ENCODE measurements at places on chromosomes 7 and 10. TPM values are rescaled to one million over a fixed set of nuclear protein-coding genes. Genes with fewer than 3 reads are reported as not detected.
A peak's percentile ranks its signal among the peaks of the same experiment; 100 is the strongest.

- DNase-seq: no peak
Observed at GRCh38 chr10:96991313-96991841, 159.3 kb downstream of the LCOR start.

Gene XPNPEP1
- total RNA-seq: 55.8 TPM

GRCh38 chr10:130772676-130773075 is 538.8 kb downstream of the TCERG1L start:
- no peak for DNase-seq

GRCh38 chr10:11046776-11047160 is 29.1 kb downstream of the CELF2 start:
- no peak for DNase-seq

DNA sequence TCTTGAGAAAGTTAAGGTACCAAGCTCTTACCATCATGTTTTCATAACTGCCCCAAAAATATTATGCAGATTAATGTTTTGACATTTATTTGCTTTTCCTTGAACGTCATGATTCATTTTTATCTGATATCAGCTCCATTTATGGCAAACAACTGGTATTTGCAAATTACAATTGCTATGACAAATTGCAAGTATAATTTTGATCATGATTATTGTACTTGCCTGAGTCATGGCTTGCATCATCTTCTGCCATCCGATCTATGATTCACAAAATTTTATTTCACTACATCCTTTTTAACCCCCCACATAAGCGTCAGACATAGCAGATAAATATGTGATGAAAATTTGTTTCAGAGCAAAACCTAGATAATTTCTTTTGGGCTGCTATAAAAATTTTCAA is 155.0 kb downstream of the STK31 start:
- DNase-seq: no peak

- no peak for DNase-seq
Observed at GRCh38 chr10:70053841-70054288, 1.2 kb downstream of the MACROH2A2 start.

GRCh38 chr10:49107111-49107886 is 8.0 kb downstream of the VSTM4 start:
- peak; percentile 51 for DNase-seq

- DNase-seq: peak; percentile 27
Observed at GRCh38 chr7:131188367-131189339, 139.0 kb upstream of the MKLN1 start.

Gene GIMAP7
- 45.0 TPM for total RNA-seq

DNA sequence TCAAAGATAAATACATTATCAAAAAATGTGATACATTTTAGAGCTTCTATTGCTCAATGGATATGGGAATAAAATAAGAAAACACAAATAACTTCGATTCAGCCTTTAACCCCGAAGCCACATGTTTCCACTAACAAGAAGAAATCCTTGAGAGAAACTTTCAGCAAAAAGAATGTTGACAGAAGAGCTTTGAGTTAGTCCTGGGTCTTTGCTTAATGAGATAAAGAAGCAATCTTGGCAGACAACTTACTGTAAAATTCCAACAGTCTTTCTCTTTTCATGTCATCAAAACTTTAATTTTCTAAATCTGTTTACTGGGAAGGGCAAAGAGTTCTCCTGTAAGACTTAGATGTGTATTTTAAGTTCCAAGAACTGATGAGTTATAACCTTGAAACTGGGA is 810.2 kb downstream of the CNTNAP2 start:
- no peak for DNase-seq

- DNase-seq: no peak
Observed at GRCh38 chr10:88081457-88082054, 218.1 kb downstream of the PTEN start.

Gene TMEM229A
- not detected for total RNA-seq

DNA sequence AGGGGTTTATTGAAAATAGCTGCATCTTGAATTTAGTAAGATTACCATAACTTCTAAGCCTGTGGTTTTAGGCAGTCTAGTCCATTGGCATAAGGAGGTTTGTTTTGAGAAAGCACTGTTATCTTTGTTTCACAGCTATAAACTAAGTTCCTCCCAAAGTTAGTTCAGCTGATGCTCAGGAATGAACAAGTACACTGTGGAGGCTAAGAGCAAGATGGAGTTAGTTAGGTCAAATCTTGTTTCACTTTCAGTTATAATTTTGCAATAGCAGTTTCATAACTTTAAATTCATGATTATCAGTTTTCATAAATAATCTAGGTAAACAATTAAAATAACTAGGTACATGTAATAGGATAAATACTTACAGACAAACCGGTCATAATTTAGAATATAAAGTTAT is 15.4 kb downstream of the SEC61G start:
- no peak for DNase-seq

GRCh38 chr10:124362568-124362967 is 56.2 kb downstream of the OAT start:
- no peak for DNase-seq

GRCh38 chr7:70008466-70008865 is 410.2 kb downstream of the AUTS2 start:
- DNase-seq: no peak

Gene PRPS1L1
- total RNA-seq: not detected

Gene MMS19
- total RNA-seq: 84.4 TPM

GRCh38 chr10:13993673-13994089 is 337.0 kb downstream of the FRMD4A start:
- no peak for DNase-seq

DNA sequence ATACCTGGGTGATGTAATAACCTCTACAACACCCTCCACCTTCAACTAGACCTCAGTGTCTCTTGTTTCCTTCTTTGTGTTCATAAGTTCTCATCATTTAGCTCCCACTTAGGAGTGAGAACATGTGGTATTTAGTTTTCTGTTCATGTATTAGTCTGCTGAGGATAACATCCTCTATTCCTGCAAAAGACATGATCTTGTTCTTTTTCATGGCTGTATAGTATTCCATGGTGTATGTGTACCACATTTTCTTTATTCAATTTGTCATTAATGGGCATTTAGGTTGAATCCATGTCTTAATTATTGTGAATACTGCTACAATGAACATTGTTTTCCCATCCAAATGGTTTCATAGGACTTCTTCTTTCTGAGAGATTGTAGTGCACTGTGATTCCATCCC is 135.7 kb downstream of the MBL2 start:
- no peak for DNase-seq

- DNase-seq: no peak
Observed at GRCh38 chr10:128498746-128499145, 372.5 kb upstream of the MKI67 start.

Gene IFIT3
- 27.2 TPM for total RNA-seq

Gene FANK1
- 2.9 TPM for total RNA-seq

- peak; percentile 21 for DNase-seq
Observed at GRCh38 chr10:132493246-132493755, 44.3 kb upstream of the INPP5A start.

- DNase-seq: no peak
Observed at GRCh38 chr7:54981913-54982312, 36.9 kb upstream of the EGFR start.

GRCh38 chr10:69914398-69915214 is 112.9 kb downstream of the COL13A1 start:
- DNase-seq: peak; percentile 65

DNA sequence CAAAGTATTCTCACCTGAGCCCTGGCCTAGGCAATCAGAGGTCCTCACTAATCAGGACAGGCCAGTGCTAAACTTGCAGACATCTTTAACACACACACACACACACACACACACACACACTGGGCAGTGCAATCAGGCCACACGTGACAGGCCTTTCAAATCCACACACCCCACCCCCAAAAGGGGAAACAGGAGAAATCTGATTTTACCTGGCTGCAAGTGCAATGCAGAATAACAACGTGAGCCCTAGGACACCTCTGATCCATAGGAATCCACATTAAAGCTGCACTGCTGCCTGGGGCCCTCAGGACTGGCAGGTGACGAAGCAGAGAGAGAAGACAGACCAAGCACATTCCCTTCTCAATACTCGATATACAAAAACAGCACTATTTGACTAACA is 218.9 kb downstream of the FAM107B start:
- no peak for DNase-seq

- no peak for DNase-seq
Observed at GRCh38 chr10:119933179-119933578, 40.6 kb downstream of the SEC23IP start.

- no peak for DNase-seq
Observed at GRCh38 chr7:101169110-101169837, 3.9 kb upstream of the VGF start.

Gene RBP3
- total RNA-seq: not detected

DNA sequence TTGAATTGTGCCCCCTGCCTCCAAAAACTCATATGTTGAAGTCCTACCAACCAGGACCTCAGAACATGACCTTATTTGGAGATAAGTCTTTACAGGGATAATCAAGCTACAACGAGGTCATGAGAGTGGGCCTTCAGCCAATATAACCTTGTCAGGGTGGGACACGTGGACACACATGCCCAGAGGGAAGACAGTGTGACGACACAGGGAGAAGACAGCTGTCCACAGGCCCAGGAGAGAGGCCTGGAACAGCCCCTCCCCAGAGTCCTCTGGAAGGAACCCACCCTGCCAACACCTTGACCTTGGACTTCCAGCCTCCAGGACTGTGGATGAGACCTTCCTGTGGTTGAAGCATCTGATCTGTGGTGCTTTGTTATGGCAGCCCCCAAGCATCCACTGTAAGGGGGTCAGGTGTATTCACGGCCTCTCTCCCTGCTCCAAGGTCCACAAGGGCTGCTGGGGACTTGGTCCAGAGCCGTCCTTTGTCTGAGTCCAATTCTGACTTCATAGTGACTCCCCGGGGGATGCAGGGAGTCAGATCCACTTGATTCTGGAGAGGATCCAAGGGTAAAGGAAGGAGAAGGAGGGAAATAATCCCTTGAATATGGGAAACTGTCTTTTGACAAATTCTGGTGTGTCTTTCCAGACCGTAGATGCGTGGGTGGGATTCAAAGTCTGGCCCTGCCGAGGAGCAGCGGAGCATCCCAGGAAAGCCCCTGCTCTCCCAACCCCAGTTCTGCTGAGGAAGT is 7.0 kb downstream of the CALML3 start:
- DNase-seq: no peak

DNA sequence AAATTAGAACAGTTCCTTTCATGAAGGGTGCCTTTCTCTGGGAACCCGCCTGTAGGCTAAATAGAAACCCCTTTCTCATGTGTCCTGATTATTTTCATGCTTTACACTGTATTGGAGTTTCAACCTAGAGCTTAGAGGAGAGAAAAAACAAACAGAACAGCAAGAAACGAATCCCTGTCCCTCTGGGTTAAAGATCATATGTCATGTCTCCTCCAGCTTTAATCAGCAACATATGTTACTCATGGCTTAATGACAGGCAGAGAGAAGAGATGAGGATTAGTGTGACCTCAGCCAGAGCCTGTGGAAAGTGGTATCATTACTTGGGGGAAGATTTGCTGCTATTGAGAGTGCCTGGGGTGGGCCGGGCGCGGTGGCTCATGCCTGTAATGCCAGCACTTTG is 32.1 kb downstream of the CRCP start:
- DNase-seq: no peak

Gene COX15
- 20.7 TPM for total RNA-seq

DNA sequence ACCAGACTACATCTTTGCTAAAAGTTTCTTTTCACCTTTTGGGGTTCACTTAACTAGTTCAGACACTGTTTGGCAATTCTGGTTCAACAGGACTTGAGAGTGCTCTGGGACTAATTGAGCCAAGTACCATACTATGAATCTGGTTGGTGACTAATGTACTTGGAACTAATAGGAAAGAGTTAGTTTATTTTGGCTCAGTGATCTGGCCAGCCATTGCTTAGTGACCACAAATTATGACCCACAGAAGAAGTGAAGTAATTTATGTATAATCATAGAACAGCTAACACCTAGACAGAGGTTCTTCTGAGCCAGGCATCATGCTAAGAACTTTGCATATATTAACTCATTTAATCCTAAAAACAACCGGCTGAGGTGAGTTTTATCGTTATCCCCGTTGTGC is 126.5 kb upstream of the JCAD start:
- no peak for DNase-seq

DNA sequence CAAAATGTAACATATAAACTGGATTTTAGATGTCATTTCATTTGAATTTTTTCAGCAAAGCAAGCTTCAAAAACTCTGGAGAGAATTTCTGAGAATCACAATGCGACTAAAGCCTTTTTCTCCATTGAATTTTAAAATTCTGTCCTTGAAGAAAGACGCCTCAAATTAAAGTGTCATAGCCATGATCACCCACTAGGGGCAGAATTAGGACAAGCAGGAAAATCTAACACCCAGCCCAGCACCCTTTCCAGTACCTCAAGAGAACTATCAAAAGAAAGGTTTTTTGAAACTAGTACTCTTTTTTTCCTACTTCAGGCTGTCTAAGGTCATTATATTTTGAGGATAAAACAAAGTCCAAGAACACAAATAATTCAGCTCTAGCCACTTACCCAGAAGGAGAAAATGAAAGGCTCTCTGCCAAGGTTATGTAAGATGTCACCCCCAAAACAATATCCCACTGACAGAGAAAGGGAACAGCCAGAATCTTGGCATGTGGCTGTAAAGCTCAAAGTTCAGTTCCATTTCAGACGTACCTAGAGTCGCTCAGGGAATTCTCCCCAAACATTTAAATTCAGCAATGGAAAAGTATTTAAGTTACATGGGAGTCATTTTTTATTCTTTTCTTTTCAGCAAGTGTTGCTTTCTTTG is 299.4 kb downstream of the SNX13 start:
- no peak for DNase-seq

Gene LLCFC1
- total RNA-seq: not detected

- no peak for DNase-seq
Observed at GRCh38 chr7:41130086-41130485, 572.8 kb downstream of the INHBA start.

Gene GHRHR
- total RNA-seq: 1.4 TPM

Gene FEZF1
- total RNA-seq: not detected

DNA sequence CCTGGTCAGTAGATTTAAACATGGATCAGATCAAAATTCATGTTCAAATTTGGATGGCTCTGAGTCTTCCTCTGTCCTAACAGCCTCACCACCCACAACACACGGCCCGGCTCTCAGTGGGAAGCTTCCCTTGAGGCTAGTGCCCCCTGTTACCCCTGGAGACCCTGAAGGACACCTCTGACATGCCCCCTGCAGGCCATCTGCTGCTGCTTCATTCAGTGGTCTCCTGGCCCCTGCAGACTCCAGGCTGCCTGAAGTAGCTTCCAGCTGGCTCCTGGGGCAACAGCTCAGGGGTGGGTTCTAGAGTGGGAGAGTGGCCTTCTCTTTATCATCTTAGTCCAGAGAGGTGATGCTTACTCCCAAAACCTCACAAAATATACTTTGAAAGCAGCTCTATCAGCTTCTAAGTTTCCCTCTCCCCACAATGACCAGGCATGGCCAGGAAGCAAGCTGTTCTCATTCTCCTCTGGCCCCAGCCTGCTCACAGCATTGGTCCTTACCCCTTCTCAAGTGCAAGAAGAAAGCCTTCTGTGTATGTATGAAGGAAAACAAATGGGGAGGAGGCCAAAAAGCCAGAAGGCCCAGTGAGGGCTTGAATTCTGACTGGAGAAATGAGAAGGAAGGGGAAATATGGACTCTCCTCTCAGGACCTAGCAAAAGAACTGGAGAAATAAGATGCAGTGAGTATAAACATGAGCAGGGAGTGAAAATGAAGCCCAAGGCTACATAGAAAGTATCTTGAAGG is 189.6 kb upstream of the INHBA start:
- no peak for DNase-seq

Gene MYH16
- not detected for total RNA-seq

Measured in upper lobe of left lung (tissue), 6 donors.